DMS153 (cell line): ENCODE measurements at places on chromosomes 7 and 10.

- DNase-seq, result no peak
Measured at GRCh38 chr10:10545771-10546170, 471.9 kb upstream of the CELF2 start.

DNA sequence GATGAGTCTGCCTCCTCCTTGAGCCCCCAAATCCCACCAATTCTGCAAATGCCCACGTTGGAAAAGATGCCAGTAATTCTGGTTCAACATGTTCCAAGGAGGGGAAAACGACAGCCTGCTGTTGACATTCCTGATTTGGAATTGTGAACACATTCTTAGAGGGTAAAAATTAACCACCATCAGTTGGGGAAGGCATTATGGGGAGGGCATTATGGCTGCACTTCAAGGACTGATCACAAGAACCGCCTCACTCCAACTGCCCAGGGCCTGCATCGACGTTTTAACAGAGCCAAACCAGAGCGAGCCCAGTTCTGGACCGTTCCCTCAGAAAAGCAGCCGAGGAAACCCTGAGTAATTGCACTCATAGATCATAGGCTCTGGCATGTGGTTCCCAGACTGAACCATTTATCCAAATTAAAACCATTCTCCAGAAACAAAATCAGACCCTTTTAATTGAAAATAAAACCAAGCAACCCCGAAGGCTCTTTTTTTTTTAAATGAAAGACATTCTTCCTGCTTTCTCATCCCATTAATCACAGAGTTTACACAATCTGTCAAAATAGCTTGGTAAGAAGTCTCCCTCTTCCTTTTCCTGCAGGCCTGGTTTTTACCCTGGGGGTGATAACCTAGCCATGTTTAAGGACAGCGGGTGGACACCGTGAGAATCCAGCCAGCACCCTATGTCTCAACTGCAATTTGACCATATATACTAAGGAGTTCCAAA, 8.0 kb downstream of the TNS3 start:
- no peak for DNase-seq

- DNase-seq, result no peak
Measured at GRCh38 chr10:97195706-97196222, 10.0 kb upstream of the SLIT1 start.

- DNase-seq, result no peak
Measured at GRCh38 chr10:98292971-98293370, 25.0 kb upstream of the LOXL4 start.

- no peak for DNase-seq
Measured at GRCh38 chr10:26467639-26468038, 29.5 kb downstream of the APBB1IP start.

- DNase-seq, result no peak
Measured at GRCh38 chr7:22141355-22141754, 195.7 kb upstream of the CDCA7L start.

DNA sequence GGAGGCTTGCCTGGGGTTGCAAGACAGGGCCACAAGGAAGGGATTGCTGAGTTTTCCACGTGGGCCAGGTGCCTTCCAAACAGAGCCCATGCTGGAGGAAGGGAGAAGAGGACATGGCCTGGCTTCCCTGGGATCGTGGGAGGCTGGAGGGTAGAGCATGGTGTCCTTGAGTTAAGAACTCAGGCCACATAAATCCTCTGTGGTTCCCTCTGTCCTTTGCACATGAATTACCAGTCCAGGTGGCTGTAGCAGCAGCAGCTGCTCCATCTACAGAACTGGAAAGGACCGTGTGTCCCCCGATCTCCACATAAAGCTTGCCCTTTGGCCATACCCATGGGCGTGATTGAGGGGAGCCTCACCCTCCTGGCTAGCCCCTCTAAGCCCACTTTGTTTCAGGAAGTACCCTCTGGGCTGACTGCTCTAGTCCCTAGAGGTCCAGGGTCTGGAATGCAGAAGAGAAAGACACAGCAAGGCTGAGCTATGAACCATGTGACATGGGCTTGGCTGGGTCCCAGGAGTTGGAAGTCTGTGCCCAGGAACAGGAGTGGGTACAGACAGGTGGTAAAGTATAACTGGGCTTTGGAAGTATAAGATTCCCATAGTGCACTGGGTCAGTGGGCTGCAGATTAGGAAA, 84.9 kb downstream of the C10orf105 start:
- no peak for DNase-seq

GRCh38 chr7:20913853-20914252, 127.2 kb upstream of the SP8 start:
- no peak for DNase-seq

DNA sequence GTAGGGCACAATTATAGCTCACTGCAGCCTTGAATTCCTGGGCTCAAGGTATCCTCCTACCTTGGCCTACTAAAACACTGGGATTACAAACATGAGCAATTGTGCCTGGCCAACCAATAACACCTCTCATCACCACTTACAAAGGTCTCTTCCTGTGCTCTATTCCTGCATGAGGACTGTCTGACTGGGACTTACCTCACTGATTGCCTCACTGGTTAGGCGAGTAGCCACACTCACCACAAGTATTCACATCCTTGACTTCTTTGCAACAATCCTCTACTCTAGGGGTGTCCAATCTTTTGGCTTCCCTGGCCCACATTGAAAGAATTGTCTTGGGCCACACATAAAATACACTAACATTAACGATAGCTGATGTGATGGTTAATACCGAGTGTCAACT, 22.6 kb upstream of the PDIA4 start:
- DNase-seq, result no peak

GRCh38 chr10:47323636-47324296, 1.5 kb downstream of the GDF2 start:
- no peak for DNase-seq

DNA sequence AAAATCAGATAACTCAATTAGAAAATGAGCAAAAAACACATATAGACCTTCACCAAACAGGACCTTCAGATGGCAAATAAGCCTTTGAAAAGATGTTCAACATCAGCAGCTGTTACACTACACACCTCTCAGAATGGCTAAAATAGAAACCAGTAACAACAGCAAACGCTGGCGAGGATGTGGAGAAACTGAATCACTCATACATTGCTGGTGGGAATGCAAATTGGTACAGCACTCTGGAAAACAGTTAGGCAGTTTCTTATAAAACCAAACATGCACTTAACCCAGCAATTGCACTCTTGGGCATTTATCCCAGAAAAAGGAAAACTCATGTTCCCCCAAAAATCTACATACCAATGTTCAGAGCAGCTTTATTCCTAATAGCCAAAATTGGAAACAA, 37.7 kb upstream of the SMARCD3 start:
- DNase-seq, result no peak

GRCh38 chr10:123645615-123646014, 20.5 kb upstream of the GPR26 start:
- no peak for DNase-seq

DNA sequence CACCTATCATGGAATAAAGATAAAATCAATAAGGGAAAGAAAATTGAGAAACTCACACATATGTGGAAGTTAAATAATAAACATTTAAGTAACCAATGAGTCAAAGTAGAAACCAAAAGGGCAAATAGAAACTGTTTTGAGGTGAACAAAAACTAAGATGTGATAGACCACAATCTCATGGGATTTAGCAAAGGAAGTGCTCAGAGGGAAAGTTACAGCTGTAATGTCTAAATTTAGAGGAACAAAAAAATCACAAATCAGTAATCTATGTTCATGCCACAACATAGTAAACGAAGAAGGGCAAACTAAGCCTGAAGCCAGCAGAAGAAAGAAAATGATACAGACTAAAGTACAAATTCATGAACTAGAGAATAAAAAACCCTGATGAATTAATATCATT, 16.3 kb downstream of the CYP3A4 start:
- DNase-seq, result no peak

DNA sequence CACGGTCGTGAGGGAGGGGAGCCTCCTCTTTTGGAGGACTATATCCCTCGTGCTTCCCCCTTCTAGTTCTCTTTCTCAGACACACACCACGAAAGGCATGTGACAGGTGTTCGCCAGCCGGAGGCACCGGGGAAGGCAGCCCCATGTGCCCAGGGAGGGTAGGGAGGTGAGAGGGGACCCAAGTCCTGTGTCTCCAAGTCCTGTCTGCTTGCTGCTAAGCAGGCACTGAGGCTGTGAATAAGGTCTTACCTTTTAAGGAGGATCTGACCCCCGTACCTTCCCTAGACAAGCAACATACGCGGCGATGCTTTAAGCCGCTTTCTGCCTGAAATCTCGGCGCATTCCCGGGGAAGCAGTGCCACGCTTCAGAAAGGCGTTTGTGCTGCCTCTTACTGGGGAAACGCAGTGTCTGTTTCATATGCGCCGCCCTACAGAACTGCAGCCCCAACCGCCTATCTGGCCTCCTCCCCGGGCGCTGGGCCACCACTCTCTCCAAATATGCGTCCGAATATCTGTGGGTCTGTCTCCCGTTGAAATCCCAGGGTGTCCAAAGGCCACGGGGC, 770 bp downstream of the PLXNA4 start:
- no peak for DNase-seq

- no peak for DNase-seq
Measured at GRCh38 chr7:101562531-101563197, 66.4 kb downstream of the MYL10 start.

GRCh38 chr10:69647819-69648218, 17.8 kb downstream of the FAM241B start:
- no peak for DNase-seq

DNA sequence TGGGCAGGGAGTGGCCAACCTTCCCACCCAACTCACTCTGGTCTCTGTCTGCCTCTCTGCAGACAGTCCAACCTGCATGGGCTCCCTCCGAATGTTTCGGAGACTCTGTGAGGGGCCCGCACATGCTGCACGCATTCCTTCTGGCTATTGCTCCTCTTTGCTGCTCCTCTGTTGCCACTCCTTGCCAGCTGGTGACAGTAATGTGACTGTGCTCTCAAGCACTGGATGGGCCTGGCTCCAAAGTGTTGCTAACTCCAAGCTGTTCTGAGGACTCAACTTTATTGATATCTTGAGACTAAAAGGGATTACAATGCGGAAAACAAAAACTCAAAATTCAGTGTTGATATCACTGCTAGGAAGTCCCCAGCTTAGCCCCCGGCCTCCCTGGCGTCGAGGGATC, 105.4 kb upstream of the KIF5B start:
- DNase-seq, result no peak

- DNase-seq, result no peak
Measured at GRCh38 chr10:66929375-66929774, 3.5 kb downstream of the LRRTM3 start.

- no peak for DNase-seq
Measured at GRCh38 chr7:69422574-69422985, 175.7 kb upstream of the AUTS2 start.

DNA sequence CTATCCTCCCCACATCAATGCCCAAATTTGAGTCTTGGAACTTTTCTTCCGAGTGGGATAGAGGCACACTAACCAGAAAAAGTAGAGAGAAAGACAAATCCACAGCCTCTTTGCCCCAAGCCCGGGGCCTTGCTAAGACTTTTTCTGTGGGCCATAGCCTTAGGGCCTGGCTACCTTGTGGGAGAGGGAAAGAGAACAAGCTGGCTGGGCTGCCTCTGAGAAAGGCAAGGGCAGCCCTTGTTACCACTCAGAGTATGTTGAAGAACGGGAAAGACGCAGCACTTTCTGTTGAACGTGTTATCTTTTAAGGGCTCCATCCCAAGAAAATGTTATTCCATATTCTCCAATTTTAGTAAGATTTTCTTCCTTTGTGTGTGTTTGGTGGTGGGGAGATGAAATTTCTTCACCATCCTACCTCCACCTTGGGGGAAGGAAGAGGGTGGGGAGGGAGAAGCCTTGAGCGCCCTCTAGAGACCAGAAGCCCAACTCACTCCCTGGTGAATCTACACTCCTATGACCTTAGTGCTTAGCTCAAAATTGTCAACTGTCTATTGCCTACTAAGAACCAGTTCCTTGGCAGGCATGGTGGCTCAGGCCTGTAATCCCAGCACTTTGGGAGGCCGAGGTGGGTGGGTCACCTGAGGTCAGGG, 3.9 kb upstream of the NRF1 start:
- DNase-seq, result no peak

DNA sequence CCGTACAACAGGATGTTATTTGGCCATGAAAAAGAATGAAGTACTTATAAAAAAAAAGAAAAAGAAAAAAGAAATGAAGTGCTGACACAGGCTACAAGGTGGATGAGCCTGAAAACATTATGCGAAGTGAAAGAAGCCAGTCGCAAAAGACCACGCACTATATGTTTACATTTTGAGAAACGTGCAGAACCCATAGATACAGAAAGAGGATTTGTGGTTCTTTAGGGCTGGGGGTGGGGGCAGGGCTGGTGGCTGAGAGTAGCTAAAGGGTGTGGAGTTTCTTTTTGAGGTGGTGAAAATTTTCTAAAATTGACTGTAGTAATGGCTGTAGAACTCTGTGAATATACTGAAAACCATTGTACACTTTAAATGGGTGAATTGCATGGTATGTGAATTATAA, 86.0 kb upstream of the FAM20C start:
- no peak for DNase-seq

DNA sequence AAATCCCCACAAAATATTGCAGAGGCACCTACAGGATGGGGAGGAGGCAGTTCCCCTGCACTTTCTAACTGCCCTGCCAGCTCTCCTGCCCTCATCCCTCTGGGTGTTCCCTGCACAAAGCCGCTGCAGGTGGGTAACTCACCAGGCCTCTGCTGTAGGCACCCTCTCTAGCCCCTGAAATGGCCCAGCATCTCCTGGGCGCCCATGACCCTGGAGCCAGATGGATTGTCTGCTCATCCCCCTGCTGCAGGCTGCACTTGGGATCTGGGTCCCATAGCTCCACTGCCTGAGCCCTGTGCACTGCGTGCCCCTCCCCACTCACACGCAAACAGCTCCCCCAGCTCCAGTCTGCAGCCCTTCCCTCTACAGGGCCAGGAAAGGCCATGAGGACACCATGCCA, 130.9 kb downstream of the C10orf105 start:
- DNase-seq, result no peak

DNA sequence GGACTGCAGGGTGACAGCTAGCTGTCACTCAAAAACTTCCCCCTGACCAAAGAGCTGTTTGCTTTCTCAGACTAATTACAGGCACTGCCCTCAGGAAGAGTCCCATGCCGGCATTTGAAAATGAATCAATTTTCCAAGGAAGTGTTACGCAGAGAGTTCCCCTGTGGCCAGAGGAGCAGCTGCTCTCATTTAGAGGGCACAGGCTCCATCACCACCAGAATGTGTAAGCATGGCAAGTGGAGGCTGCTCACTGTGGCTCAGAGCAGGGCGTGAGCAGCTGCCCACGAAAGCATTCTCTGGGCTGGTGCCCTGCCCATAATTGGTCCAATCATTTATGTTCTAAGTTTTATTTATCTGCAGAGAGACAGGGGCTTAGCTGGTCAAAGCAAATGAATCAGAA, 202.2 kb downstream of the RAMP3 start:
- DNase-seq, result no peak

DNA sequence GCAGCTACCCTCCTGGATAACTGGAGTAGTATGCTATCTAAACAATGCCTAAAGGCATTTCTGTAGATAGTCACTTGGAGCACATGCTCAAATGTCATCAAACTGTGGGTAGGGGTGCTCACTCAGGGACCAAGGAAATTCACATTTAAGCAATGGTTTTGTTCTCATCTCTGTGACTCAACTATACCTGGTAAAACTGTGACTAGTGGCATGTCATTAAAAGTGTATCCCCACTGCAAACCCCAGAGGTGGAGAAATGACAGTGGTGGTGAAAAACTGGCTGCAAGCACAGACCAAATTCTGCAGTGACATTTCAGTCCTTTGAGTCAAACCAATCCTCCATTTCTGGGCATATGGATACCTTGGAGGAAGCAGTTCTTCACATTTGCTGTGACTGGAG, 134.2 kb upstream of the EFCAB10 start:
- DNase-seq, result no peak

- DNase-seq, result no peak
Measured at GRCh38 chr7:128405471-128406313, 4.1 kb downstream of the IMPDH1 start.

- DNase-seq, result no peak
Measured at GRCh38 chr7:39410582-39410981, 155.6 kb upstream of the YAE1 start.
